ENCODE measurements at places on chromosomes 4 and X.

DNA sequence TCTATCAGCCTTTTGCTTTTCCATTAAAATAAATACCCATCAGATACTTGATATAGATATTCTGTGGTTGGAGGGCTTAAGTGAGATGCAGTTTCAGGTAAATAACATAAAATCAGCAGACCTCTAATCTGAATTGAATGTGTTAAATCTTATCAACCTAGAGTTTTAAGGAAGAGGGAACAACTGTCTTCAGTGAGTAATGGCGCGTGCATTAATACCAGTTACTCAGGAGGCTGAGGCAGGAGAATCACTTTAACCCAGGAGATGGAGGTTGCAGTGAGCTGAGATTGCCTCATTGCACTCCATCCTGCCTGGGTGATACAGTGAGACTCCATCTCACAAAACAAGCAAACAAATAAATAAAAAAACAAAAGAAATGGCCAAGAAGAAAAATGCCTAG, 54.3 kb downstream of the FAT4 start:
- DNase-seq = no peak

DNA sequence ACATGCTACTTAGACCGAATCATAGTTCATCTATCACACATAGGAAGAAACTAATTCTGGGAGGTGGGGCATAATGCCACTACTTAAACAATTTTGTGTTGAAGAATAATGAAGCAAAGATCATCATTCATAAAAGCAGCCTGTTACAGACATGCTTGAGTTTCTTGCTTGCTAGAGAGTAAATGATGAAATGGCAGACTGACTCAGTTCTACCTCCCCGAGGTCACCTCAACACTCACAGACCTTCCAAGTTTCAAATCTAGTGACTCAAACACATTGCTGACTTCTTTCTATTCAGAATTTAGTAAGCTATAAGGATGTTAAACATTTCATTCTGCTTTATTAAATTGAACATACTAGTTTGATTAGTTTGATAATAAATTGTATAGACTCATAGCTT, 636.5 kb upstream of the FRG1 start:
- DNase-seq = no peak

GRCh38 chrX:15834827-15835595, 19.6 kb downstream of the AP1S2 start:
- no peak for DNase-seq

GRCh38 chr4:75565481-75565880, 9.6 kb downstream of the ODAPH start:
- no peak for DNase-seq

GRCh38 chr4:56844802-56845580, 23.5 kb upstream of the SPINK2 start:
- no peak for DNase-seq

DNA sequence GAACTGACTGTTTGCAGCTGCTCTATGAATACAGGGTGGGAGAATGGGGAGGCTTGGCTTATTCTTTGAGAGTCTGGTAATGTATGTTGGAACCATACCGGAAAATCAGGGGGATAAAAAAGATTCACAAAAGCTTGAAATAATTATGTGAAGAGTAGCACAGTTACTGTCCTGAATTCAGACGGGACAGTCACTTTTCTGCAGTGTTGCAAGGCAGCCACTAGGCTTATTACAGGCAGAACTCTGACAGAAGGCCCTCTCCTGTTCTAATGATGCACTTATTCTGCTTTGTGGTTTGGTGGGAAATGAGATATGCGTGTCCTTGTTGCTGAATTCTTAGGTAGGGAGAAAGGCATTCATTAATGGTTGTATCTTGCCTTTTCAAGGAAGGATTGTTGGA, 37.2 kb downstream of the GUCY1B1 start:
- DNase-seq = no peak

DNA sequence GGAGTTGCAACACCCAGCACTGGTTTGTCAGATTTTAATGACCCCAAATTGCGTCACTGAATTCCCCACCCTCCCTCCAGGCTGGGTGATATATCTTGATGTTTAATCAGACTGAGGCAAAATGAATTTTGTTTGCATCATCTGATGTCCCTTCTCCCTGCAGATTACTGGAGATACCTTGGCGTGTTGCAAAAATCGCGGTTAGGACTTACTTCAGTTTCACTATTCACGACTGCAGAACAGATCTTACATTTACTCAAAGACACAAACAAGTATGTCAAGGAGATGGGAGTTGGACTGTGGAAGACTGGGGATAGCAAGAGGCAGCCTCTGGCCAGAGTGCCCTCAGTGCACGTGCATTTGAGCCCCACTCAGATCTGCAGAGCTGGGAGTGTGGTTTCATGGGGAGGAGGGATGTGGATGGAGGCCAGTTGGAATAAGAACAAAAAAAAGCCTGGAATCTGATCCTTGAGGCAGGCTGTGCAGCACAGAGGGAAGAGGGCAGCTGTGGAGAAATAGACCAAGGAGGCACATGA, 92.2 kb upstream of the MTM1 start:
- peak; percentile 17 for DNase-seq

GRCh38 chrX:101411984-101412383, 4.0 kb downstream of the HNRNPH2 start:
- no peak for DNase-seq

DNA sequence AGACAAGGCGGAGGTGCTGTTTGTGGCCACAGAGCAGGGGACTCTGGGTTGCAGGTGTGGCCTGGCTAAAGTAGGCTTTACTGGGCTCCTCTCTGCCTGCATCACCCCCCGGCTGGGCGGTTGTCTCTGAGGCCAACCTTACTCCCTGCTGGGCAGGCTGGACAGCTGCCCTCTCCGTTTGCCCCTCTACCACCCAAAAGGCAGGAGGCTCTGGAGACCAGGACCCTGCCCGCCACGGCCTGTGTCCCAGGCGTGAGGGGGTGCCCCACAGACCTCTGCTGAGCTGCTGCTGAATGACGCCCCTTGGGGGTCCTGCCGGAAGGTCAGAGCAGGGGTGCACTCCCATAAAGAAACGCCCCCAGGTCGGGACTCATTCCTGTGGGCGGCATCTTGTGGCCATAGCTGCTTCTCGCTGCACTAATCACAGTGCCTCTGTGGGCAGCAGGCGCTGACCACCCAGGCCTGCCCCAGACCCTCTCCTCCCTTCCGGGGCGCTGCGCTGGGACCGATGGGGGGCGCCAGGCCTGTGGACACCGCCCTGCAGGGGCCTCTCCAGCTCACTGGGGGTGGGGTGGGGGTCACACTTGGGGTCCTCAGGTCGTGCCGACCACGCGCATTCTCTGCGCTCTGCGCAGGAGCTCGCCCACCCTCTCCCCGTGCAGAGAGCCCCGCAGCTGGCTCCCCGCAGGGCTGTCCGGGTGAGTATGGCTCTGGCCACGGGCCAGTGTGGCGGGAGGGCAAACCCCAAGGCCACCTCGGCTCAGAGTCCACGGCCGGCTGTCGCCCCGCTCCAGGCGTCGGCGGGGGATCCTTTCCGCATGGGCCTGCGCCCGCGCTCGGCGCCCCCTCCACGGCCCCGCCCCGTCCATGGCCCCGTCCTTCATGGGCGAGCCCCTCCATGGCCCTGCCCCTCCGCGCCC, 920 bp downstream of the HTT-AS start:
- DNase-seq = no peak

GRCh38 chr4:158295053-158295452, 84.8 kb downstream of the TMEM144 start:
- no peak for DNase-seq

DNA sequence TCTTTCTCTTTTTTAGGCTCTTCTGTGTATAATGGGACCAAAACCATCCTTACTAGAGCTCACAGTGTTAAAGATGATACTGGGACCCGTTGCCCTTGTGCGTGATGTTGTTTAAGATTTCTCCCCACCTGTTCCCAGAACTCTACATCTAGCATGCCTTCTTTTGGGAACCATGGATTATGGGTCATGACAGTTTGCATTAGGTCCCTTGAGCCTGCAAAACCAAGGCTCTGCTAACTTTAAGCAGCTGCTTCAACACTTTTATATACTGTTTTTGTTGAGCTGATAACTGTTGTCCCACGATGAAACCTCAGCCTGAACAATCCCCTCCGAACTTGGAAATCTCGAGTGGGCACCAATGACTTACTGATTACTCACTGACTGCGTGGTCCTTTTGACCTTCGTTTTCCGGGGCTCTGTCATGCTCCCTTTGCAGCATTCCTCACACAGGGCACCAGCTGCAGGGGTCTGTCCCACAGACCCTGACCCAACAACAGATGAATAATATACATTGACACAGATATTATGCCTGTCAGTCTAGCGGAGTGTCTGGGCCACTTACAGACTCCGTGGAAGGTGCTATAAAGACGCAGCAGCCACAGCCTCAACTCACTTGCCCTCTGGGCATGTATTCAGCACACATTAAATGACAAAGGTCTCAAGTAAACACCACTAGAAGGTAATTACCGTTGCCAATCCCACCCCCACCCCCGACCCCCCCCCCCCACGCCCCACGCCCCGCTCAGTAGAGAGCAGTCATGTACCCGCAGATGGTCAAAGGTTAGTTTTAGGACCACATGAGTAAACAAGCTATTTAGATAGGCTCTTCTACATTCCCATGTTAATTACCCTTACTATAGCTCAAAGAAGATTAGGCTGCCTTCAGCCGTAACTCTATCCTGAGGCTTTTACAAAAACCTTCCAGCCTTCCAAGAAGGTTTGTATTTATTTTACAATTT, 162.0 kb upstream of the WDFY3 start:
- no peak for DNase-seq

Measured in fibroblast of the conjunctiva (primary cell).